ENCODE measurements at places on chromosomes 4 and X. TPM values are rescaled to one million over a fixed set of nuclear protein-coding genes. Genes with fewer than 3 reads are reported as not detected.

The SHOX gene
- 22.8 TPM for polyA plus RNA-seq

The KLF3 gene
- polyA plus RNA-seq, result 11.4 TPM

The GATA1 gene
- not detected for polyA plus RNA-seq

The ARMCX4 gene
- polyA plus RNA-seq, result 2.5 TPM

The CITED1 gene
- polyA plus RNA-seq, result not detected

The PNCK gene
- polyA plus RNA-seq, result 0.28 TPM
